ENCODE measurements at places on chromosomes 2 and 18.

DNA sequence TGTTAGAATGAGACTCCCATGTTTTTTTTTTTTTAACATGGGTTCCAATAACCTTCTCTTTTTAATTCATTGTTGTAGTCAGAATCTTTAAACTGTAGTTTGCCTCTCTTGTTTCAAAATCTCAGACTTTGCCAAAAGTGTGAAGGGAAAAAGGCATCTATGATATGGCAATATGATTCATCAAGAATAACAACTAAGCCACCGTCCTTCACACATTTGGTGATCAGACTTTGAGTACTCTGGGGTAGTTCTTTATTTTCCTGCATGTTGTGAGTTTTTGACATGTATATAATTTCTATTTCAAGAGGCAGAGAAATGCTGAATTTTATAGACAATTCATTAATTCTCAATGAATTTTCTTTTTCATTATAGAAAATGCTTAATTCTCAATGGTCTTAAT, 53.5 kb upstream of the CERS6 start:
- DNase-seq = no peak

GRCh38 chr2:3222636-3223035, 155.0 kb downstream of the EIPR1 start:
- no peak for DNase-seq

DNA sequence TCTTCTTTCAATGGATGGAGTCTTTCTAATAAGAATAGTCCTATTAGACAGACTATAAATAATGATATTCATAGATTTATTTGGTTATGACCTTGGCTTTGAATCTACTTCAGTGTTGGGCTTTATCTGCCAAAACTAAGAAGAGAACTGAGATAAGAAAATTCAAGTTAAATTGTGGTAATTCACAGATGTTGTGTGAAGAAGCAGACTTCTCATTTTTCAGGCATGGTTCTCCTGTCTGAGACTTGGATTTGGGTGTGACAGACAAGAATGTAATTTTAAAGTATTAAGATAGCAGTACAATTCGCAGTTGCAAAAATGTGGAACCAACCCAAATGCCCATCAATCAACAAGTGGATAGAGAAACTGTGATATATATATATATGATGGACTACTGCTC, 124.7 kb downstream of the QPCT start:
- DNase-seq = no peak

DNA sequence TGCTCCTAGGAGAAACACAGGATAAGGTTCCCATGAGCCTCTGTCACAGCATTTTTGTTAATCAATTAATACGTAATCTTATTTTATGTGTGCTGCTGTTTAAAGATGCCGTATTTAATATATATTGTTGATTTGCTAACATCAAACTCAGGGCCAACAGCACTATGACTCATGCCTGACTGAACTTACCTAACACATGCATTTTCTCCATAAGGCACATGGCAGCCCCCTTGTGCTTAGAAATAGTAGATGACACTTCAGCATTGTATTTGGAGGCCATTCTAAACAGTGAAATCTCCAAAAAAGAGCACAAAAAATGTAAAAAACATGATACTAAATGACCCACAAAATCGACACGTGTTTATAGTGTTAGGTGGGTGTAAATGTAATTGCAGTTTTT, 314.8 kb downstream of the MYCN start:
- no peak for DNase-seq

- DNase-seq = no peak
These were observed 224.1 kb downstream of the PHLPP1 start for GRCh38 chr18:62939433-62939832.
